ENCODE measurements at places on chromosomes 12 and 14.

GRCh38 chr12:13141686-13142085 is 38.2 kb upstream of the GSG1 start:
- no peak for DNase-seq

DNA sequence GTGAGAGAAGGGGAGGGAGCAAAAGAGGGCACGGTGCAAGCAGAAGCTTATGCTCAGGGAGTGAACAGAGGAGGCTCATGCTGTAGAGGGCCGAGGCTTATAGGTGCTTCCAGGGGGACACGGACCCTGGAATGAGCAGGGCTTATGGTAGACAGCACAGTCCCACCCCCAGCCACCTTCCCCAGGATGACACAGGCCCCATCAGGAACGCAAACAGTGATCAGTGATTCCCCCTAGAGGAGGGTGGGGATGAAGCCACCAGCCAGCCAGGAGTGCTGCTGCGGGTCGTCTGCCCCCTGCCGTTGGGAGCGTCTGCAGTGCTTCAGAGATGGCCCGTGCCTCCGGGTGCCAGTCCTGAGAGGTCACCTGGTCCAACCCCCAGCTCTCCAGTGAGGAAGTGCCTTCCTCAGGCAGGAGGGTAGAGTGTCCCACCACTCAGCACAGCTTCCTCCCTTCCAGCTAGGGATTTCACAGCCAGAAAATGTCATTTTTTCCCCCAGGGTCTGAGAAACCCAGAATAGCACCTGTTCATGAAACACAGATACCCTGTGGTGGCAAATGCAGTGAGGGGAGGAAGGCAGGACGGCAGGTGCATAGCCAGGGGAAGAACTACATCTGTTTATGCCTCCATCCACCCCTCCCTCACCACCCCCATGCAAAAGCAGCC is 60.7 kb downstream of the SLC6A12 start:
- DNase-seq, result peak; percentile 80

DNA sequence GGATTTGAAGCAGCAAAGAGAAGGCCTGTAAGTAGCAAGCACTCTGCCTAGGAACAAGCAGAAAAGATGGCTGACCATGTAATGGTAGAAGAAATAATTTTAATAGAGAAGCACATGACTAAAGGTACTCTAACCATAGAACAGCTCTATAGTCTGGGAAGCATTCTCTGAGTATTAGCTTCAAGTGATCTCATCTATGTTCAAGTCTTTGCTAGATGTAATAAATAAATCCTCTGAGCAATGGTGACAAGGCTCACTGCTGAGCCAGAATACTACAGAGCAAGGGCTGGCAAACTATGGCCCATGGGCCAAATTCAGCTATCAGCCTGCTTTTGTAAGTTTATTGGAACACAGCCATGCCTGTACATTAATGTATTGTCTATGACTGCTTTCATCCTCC is 84.8 kb downstream of the PEBP1 start:
- no peak for DNase-seq

DNA sequence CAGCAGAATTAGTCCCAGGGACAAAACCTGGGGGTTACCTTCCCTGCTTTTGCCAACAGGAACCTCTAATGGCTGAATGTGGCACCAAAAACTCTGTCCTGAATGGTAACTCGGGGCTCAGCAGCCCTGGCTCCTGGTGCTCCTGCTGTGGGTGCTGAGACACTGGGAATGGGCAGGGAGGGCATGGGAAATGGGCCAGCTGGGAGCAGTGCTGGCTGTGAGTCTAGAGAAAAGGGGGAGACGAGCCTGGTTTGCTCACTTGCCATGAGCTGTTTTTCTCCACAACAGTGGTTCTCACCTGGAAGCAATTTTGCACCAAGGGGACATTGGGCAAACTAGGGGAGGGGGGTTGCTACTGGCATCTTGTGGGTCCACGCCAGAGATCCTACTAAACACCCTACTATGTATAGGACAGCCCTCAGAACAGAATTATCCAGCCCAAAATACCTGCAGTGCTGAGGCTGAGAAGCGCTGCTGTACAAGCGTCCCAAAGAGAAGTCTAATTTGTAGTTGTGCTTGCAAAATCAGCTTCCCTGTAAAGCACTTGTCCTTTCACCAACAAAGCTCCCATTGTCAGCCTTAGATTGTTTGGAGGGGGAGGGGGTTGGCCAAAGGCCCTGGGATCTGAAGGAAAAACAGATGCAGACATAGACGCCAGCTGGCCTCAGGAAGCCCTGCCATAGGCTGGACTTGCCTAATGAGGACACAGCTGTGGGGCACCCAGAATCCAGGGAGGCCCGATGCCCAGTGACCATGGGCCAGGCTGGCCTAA is 3.6 kb downstream of the LRRC74A start:
- no peak for DNase-seq

GRCh38 chr14:55361190-55361589 is 50.4 kb downstream of the ATG14 start:
- no peak for DNase-seq

GRCh38 chr14:104196461-104197140 is 58.2 kb downstream of the KIF26A start:
- no peak for DNase-seq

- no peak for DNase-seq
These were observed 5.6 kb downstream of the MIS18BP1 start for GRCh38 chr14:45247427-45247826.

DNA sequence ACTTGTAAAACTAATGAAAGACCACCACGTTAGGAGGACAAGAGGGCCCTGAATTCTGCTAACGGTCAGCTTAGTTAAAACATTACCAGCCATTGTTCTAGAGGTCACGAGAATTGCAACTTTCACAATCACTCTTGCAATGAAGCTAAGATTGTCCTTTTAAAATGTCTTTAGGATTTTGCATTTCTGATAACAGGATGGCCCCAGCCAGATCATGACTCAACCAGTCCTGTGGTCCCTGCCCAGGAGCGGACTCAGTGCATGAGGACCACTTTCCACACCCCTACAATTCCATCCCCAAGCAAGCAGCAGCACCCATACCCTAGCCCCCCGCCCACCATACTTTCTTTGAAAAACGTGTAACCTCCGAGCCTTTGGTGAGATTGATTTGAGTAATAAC is 28.7 kb downstream of the HSP90AA1 start:
- no peak for DNase-seq

GRCh38 chr14:96103075-96103474 is 63.9 kb downstream of the C14orf132 start:
- no peak for DNase-seq

DNA sequence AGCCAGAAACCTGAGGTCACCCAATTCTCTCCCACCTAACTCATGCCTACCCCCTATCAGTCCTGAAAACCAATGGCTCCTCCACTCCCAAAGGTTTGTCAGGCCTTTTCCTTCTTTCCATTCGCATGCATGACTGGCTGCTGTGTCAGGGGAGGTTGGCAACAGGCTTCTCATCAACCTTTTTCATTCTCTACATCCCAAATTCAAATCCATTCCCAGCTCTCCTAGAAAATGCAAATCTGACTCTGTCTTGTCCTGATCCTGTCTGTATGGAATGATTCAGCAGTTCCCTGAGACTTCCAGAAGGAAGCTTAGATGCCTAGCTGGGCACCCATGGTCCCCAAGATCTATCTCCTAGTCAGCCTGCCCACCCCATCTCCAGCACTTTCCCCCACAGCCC is 5.0 kb upstream of the CTDSP2 start:
- no peak for DNase-seq

DNA sequence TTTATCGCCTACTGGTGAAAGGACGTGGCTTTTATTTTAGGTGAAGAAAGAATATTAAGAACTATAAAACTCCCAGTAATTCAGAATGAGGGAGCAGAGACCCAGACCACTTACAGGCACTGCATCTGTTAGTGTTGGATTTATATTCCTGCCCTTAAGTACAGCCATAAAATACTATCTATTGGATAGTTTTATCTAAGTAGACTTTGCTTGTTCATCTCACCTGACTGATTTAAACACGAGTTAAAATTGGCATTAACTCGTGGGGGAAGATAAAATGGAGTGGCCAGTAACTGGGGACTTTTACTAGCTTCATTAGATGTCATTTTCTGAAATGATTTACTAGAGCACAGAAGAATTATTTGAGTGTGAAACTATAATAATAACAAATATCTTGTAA is 1377.5 kb upstream of the TMEM132C start:
- DNase-seq, result no peak

GRCh38 chr12:128581321-128581761 is 242.4 kb downstream of the SLC15A4 start:
- DNase-seq, result no peak
